Inflammatory macrophage treated with lipopolysaccharide for 4 hours (primary cell): ENCODE measurements at places on chromosomes 2 and 18.

DNA sequence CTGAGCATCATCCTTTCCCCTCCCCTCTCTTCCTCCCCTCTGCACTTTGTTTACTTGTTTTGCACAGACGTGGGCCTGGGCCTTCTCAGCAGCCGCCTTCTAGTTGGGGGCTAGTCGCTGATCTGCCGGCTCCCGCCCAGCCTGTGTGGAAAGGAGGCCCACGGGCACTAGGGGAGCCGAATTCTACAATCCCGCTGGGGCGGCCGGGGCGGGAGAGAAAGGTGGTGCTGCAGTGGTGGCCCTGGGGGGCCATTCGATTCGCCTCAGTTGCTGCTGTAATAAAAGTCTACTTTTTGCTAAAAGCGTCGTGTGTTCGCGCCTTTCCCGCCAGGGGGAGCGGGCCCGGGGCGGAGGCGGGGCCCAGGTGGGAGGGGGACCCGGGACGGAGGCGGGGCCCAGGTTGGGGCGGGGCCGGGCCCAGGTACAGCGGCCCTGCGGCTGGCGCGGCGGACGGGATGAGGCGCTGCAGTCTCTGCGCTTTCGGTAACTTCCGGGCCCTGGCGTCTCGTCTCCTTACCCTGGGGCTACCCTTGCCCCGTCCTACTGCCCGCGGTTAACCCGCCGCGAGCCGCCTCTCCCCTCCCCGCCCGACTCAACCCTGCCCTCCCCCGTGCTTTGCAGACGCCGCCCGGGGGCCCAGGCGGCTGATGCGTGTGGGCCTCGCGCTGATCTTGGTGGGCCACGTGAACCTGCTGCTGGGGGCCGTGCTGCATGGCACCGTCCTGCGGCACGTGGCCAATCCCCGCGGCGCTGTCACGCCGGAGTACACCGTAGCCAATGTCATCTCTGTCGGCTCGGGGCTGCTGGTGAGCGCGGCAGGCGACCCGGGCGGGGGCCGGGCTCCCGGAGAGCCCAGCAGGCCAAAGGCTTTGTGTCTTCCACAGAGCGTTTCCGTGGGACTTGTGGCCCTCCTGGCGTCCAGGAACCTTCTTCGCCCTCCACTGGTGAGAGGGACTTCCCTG is at the start of gene KRTCAP3:
TSS of gene KRTCAP3 (plus strand) at position 424 of the 962 bp plus-strand sequence. CDS start at position 456, 32 bp downstream.
- no peak for DNase-seq

GRCh38 chr2:39696101-39696553 is 30.4 kb downstream of the TMEM178A start:
- no peak for DNase-seq

GRCh38 chr18:32891797-32892196 is 119.0 kb upstream of the KLHL14 start:
- no peak for DNase-seq

DNA sequence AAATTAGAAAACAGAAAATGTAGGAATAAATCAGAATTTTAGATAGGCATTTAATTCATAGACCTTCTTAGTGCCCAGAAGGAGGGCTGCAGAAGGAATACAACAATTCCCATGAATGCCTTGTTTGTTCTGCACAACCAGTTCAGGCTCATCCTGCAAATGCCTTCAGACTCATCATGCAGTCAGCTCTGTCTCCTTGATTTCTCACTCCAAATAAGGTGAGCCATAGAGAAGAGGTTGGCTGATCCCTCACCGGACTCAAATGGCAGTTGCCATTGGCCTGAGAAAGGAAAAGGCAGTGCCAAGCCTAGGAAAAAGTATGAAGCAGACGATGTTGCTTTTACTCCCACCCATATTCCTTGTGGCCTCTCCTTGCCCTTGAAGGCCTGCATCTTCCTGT is 50.3 kb downstream of the DSC3 start:
- DNase-seq, result no peak

- DNase-seq, result no peak
Observed at GRCh38 chr2:105578166-105578565, 166.5 kb upstream of the NCK2 start.

DNA sequence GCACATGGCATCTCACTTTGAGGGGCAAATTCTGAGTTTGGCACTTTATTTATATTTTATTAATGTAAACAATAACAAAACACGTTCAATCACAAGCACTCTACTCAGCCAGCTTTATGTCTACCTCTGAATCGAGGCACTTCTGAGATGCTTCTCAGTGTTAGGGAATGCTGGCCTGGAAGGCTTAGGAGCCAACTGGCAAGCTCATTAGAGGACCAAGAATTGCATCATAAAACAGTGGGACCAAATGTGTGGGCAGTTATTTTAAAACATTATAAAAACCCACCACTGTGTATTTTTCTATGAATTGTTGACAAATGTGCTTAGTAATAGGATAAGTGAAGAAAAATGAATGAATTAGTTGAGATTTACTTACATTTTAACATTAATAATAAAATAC is 46.8 kb upstream of the SMIM21 start:
- no peak for DNase-seq

- DNase-seq, result no peak
Observed at GRCh38 chr2:154771664-154772284, 73.3 kb downstream of the KCNJ3 start.

DNA sequence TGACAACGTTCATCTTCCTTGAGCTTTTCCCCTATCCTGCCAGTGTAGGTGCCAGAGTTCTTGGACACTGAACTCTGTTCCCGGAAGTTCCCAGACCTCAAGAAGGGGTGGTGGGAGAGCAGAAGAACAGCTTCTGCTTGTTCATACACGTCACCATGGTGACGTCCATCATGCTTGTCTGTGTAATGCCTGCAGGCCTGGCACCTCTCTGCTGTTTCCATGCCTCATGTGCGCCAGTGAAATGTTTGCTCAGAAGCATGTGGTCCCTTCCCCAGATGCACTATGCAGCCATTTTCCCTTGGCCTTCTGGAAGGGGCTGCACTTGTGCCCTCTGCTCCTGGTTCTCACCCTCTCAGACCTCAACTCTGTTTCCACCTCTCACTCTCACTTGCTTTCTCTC is 210.8 kb upstream of the NABP1 start:
- no peak for DNase-seq

DNA sequence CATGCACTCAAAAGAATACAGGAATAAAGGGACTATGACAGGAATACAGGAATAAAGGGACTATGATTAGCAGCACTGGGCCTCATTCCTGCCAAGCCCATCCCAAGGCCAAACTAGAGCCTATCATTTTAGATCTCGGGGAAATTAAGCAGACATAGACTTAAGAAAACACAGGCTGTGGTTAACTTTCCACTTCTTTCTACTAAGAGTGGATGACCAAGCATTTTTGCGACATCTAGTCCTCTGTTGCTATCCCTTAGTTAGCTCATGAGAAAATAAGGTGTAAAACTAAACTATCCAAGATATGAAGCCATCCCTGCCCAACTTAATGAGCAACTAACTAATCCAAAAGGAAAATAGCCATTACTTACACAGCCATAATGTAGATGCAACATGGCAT is 5.9 kb downstream of the LYPD1 start:
- no peak for DNase-seq

GRCh38 chr2:162462911-162463310 is 119.0 kb downstream of the GCA start:
- DNase-seq, result no peak

GRCh38 chr18:55672574-55673361 is 84.8 kb upstream of the TCF4 start:
- DNase-seq, result no peak
